ENCODE measurements at places on chromosomes 2 and 18. TPM values are rescaled to one million over a fixed set of nuclear protein-coding genes. Genes with fewer than 3 reads are reported as not detected.

DNA sequence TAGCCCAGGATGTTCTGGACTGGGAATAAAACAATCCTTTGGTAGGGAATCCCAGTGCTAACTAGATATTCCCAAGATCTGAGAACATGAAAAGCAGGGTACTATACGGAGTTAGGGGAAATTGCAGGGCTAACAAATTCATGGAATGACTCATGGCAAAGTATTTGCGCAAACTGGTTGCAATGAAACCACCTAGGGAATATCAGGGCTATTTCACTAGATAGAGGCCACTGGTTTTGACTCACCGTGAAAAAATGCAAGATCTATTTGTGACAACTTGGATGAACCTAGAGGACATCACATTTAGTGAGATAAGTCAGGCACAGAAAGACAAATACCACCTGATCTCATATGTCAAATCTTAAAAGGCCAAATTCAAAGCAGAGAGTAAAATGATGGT lies 233.3 kb downstream of the MBD2 start:
- no peak for DNase-seq
- H3K36me3 ChIP-seq = no peaks in the 10 kb centered on the region
- H3K4me1 ChIP-seq = no peaks in the 10 kb centered on the region
- H3K27ac ChIP-seq = no peak overlapping the region
- H3K27me3 ChIP-seq = no peaks in the 10 kb centered on the region

DNA sequence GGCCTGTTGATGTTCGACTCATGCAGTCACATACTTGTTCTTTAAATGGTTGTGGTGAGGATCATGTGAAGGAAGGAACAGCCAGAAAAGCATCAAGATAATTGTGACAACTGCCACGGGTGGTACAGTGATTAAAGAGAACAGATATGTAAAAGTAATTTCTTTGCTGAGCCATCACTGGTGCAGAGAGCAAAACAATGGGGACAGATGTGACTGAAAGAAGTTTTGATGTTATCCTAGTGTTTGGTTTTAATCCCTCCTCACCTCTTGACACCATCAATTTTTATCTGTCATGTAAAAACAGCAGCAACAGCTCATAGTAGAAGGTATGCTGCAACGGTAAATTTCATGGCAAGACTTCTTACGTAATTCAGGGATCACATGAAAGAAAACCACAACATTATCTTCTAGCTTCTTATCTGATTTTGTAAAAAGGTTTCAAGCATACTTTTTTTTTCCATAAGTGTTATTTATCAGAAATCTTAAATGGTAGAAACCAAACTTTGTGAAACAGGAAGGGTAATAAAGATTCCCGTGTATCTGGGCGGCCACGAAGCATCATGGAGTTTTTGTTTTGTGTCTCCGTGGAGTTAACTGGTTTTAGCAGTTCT lies 65.2 kb downstream of the PLCL1 start:
- no peaks in the 10 kb centered on the region for H3K36me3 ChIP-seq
- DNase-seq = no peak
- H3K27ac ChIP-seq = no peak overlapping the region
- 0 out of 2 replicates have a peak, but pooled peaks cover 6% of the 10 kb centered on the region for H3K4me1 ChIP-seq
- H3K27me3 ChIP-seq = no peaks in the 10 kb centered on the region

DNA sequence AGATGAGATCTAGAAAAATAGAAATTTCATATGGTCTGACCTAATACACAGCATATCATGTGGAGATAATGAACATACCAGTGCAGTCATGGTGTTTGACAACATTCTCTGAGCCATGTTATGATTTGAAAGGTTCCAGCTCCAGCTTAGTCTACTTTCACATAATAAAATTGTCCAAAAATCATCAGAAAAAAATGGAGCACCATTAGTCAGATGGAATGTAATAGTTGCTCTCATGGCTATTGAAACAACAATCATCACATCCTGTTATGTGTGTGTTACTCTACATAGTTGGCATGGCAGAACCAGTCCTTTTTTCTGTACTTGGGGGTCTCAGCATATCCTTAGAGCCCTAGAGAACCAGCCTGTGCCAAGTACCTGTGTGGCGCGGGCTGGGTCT lies 678.9 kb upstream of the FANCL start:
- no peak overlapping the region for H3K27ac ChIP-seq
- no peaks in the 10 kb centered on the region for H3K36me3 ChIP-seq
- no peak overlapping the region for H3K4me3 ChIP-seq
- no peaks in the 10 kb centered on the region for H3K27me3 ChIP-seq
- DNase-seq = no peak
- 0 out of 2 replicates have a peak, but pooled peaks cover 5% of the 10 kb centered on the region for H3K4me1 ChIP-seq

- H3K27me3 ChIP-seq = no peaks in the 10 kb centered on the region
- H3K27ac ChIP-seq = no peak overlapping the region
- no peaks in the 10 kb centered on the region for H3K4me1 ChIP-seq
- DNase-seq = no peak
Measured at GRCh38 chr18:58960946-58961722, 96.5 kb downstream of the ZNF532 start.

GRCh38 chr2:170265321-170265720 lies 87.4 kb downstream of the MYO3B start:
- H3K27ac ChIP-seq = no peak overlapping the region
- no peak overlapping the region for H3K4me3 ChIP-seq
- H3K27me3 ChIP-seq = no peaks in the 10 kb centered on the region
- peaks cover 17% of the 10 kb centered on the region for H3K36me3 ChIP-seq
- no peaks in the 10 kb centered on the region for H3K4me1 ChIP-seq

- no peak overlapping the region for H3K27ac ChIP-seq
- no peak overlapping the region for H3K4me3 ChIP-seq
- no peak for DNase-seq
- no peaks in the 10 kb centered on the region for H3K4me1 ChIP-seq
Measured at GRCh38 chr2:65158557-65158956, 28.7 kb upstream of the RAB1A start.

DNA sequence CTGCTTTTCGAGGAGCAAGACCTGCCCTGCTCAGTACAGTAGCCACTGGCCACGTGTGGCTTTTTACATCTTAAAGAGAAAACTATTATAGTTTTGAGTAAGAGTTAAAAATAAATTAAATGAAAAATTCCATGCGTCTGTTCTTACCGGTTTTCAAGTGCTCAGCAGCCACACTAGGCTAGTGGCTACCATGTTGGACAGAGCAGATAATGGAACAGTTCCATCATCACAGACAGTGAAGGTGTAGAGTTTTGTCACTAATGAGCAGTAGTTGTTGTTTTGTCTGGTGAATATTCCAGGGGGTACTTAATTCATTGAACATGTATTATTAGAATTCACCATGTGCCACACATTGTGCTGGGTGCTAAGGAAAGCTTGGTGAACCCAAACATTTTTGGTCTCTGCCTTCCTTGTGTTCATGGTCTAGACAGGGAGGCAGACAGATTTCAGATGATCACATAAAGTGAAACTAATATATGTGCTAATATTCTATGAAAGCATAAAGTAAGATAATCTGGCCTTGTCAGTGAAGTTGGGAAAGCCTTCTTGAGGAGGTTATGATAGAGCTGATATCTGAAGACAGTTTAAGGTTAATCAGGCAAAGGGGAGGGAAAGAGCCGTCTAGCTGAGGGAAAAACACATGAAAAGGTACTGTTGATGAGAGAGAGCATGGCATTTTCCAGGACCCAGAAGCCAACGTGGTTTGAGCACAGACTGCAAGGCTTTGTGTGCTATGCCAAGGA lies 1.4 kb downstream of the ALMS1 start:
- no peak for DNase-seq
- H3K4me1 ChIP-seq = no peaks in the 10 kb centered on the region
- H3K27me3 ChIP-seq = no peaks in the 10 kb centered on the region
- peaks cover 4% of the 10 kb centered on the region for H3K36me3 ChIP-seq
- no peak overlapping the region for H3K27ac ChIP-seq

DNA sequence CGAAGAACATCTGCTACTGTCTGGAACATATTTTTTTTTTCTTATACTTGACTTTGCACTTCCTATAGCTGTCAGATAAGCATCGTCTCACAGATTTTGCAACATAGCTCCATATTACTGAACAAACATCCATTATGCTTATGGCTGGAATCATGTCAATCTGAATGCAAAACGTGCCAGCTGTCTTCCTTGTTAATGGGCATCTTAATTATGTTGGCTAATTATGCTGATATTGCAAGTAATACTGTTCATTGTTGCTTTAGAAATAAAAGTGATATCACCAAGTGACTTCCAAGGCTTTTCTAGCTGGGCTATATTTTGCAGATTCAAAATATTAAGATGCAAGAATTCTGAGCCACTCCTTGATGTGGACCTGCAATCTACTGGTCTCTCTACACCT lies 176.8 kb downstream of the ARL4C start:
- H3K27me3 ChIP-seq = no peaks in the 10 kb centered on the region
- no peaks in the 10 kb centered on the region for H3K36me3 ChIP-seq
- no peaks in the 10 kb centered on the region for H3K4me1 ChIP-seq
- no peak overlapping the region for H3K4me3 ChIP-seq
- H3K27ac ChIP-seq = no peak overlapping the region

- H3K36me3 ChIP-seq = no peaks in the 10 kb centered on the region
- peak overlapping the region; percentile 31 for H3K4me3 ChIP-seq
- no peaks in the 10 kb centered on the region for H3K27me3 ChIP-seq
- DNase-seq = peak; percentile 83
Measured at GRCh38 chr2:71000780-71001591, 6.3 kb upstream of the TEX261 start.

- no peak for DNase-seq
- H3K4me3 ChIP-seq = no peak overlapping the region
- no peaks in the 10 kb centered on the region for H3K27me3 ChIP-seq
- no peak overlapping the region for H3K27ac ChIP-seq
Measured at GRCh38 chr2:33477473-33478468, 1.3 kb downstream of the RASGRP3 start.

- no peaks in the 10 kb centered on the region for H3K27me3 ChIP-seq
- no peaks in the 10 kb centered on the region for H3K4me1 ChIP-seq
Measured at GRCh38 chr2:215772003-215772402, 241.3 kb downstream of the MREG start.

DNA sequence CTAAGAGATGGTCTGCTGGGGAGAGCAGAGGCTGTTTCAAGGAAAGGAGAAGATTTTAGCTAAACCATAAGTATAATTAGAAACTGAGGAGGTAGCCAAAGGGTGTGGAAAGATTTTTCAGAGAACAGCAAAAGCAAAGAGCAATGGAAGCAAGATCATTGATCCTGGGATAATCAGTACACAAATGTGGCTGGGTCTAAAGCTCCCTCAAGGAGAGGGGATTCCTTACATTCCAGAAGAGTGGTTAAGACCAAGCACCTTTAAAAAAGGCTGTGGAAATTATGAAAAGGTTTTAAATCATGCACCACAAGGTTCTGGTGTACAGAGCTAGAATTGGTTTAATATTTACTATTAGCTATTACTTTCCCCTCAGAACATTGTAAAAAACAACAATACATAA lies 246.0 kb upstream of the UBE2E3 start:
- no peak overlapping the region for H3K27ac ChIP-seq
- H3K4me1 ChIP-seq = no peaks in the 10 kb centered on the region
- no peaks in the 10 kb centered on the region for H3K36me3 ChIP-seq
- no peaks in the 10 kb centered on the region for H3K27me3 ChIP-seq
- DNase-seq = no peak

Gene GALR1
- total RNA-seq = 0.07 TPM

Gene CACNB4
- total RNA-seq = 1.4 TPM

Gene CASP10
- total RNA-seq = 2.7 TPM

Data from H9 (cell line).